ENCODE measurements at places on chromosomes 3 and 15.
A peak's percentile ranks its signal among the peaks of the same experiment; 100 is the strongest.

- DNase-seq: peak; percentile 74
Observed at GRCh38 chr3:116059421-116060096, 385.7 kb downstream of the LSAMP start.

- DNase-seq: no peak
Observed at GRCh38 chr3:28751864-28752263, 403.2 kb upstream of the AZI2 start.

- DNase-seq: no peak
Observed at GRCh38 chr3:94937980-94938379, 875.1 kb downstream of the NSUN3 start.

- DNase-seq: no peak
Observed at GRCh38 chr15:85010386-85011159, 28.9 kb downstream of the PDE8A start.

- peak; percentile 18 for DNase-seq
Observed at GRCh38 chr3:184155644-184156521, 706 bp downstream of the DVL3 start.

DNA sequence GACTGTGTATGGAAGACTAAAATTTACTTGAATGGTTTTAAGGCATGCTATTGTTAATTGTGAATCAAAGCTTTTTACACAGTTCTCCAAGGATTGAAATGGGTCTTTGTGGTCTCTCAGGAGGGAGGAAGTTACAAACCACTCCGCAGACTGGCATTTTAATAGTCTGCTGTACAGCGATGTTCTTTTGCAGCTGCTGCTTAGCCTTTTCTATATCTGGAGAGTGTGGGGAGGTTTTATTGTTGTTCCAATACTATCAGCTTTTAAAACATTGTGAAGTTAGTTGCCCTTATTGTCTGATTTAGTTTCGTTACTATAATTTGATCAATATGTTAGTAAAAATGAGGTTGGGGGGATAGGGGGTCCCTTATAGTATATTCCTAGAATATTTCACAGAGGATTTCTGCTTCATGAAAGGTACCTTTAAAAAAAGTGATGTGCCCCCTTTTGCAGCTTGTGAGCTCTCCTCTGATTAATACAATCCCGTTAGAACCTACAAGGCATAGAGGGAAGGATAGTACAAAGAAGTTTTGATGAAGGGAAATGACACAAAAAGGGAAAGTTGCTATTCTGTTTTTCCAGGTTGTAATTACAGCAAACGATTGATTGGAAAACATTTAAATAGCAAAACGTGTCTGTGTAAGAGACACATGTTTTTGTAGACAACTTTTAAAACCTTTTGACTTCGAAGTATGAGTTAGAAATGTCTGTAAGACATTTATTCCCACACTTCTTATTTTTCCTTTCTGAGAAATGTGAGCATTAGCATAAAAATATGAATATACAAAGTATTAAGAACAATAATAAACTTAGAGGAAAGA, 158.3 kb upstream of the CGNL1 start:
- DNase-seq: no peak

GRCh38 chr3:135190658-135191057, 395.6 kb downstream of the EPHB1 start:
- DNase-seq: no peak

DNA sequence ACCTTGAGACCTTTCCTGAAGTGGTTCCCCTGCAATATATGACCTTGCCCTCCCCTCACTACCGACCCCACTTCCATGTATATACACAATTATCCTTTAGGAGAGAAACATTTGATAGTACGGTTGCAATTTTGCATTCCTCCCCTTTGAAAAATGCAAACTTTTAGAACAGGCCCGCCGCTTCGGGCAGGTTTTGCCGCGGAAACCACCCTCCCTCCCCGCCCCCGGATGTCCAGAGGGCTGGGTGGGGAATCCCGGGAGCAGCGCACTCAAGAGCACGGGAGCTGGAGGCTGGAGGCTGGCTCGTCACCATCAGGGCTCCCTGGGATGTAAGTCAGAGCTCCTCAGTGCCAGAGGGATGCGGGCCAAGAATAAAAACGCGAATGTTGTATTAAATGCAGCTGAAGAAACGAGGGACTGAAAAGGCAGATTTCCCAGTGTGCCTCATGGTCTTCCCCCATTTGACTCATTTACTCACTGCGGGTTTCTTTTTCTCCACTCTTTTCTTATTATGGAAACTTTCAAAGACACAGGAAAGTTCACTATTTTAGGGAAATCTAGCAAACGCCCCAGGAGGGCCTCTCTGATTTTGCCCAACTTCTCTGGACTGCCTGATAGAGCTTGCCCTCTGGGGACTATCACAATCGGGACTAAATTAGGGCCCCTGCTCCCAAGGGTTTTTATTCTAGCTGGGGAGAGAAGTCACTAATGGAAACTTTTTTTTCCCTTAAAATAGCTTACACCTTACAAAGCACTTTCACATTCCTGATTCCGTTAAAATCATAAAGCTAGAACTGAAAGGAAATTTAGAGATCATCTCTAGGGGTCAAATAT, 2.9 kb upstream of the USP3 start:
- DNase-seq: peak; percentile 16

DNA sequence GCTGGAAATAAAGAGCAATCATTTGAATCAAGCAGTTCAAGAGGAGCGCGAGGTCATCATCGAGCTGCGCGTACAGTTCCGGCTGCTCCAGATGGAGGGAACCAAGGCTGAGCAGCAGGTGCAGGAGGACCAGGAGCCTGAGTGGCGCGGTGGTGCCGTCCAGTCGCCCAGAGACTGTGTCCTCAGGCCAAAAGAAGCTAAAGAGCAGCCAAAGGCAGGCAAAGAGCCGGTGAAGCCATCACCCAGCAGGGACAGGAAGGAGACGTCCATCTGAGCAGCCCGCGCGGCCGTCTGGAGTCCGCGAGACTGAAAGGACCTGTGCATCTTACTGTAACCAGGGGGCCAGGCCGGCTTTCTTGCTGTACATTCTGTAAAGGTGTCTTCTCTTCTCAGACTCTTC, 277.2 kb upstream of the TTC14 start:
- no peak for DNase-seq

Measured in HEK293T (cell line).